ENCODE measurements at places on chromosomes 13 and 19.

DNA sequence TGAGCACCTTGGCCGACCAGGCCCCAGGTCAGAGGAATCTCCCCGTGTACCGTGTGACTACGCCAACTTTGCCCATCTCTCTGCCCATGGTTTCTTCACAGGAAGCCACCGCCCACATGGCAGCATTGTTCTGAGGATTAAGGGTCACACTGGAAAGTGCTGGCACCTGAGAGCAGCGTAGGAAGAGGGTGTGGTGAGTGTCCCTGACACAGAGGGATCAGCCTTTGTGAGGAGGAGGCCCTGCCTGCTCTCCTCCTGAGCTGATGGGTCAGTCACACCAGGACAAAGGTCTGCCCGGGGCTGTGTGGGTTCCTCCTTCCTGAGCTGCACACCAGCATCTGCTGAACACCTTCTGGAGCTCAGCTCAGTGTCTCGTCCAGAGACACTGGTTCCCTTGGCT is 32.2 kb upstream of the SLC15A1 start:
- DNase-seq: no peak

- DNase-seq: no peak
Measured at GRCh38 chr13:51262501-51263211, 40.5 kb downstream of the FAM124A start.

DNA sequence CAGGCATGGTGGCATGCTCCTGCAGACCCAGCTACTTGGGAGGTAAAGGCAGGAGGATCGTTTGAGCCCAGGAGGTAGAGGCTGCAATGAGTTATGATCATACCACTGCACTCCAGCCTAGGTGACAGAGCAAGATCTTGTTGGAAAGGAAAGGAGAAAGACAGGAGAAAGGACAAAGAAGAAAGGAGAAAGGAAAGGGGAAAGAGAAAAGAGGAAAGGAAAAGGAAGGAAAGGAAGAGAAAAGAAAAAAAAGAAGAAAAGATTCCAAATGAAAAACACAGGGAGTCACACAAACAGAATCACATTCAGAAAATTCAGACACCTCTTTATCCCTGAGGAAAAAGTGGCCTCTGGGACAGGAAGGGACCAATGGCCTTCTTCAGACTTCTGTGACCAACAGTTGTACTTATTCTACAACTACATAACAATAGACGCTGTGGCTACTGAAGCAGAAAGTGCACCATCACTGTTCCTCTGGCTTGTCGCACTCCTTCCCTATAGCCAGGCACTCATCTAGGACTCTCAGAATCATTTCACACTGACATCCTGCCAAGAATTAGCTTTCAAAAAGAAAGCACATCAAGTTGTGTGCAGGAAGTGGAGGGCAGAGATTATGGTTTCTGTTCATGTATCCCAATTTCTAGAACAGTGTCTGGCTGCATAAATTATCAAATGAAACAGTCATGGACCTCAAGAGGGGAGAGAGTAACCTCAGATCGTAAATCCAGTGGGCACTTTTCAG is 5.9 kb downstream of the MTMR6 start:
- DNase-seq: no peak

- no peak for DNase-seq
Measured at GRCh38 chr13:104565888-104566287, 1499.7 kb upstream of the SLC10A2 start.

- no peak for DNase-seq
Measured at GRCh38 chr13:92224052-92224821, 825.8 kb downstream of the GPC5 start.

DNA sequence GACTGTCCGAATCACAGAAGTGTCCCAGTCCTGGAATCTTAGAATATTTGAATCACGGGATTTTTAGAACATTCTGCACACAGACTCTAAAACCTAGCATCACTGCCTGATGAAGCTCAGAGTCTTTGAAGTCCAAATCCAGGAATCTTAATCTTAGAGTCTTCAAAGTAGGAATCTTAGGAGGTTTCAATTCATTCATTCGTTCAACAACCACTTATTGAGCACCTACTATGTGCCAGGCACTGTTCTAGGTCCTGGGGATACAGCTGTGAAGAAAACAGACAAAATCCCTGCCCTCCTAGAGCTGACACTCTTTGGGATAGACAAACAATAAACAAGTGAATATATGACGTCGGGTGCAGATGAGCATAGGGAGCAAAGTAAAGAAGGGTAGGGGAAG is 1.7 kb downstream of the RTN2 start:
- no peak for DNase-seq

- DNase-seq: no peak
Measured at GRCh38 chr13:99996381-99996973, 14.9 kb downstream of the ZIC2 start.

DNA sequence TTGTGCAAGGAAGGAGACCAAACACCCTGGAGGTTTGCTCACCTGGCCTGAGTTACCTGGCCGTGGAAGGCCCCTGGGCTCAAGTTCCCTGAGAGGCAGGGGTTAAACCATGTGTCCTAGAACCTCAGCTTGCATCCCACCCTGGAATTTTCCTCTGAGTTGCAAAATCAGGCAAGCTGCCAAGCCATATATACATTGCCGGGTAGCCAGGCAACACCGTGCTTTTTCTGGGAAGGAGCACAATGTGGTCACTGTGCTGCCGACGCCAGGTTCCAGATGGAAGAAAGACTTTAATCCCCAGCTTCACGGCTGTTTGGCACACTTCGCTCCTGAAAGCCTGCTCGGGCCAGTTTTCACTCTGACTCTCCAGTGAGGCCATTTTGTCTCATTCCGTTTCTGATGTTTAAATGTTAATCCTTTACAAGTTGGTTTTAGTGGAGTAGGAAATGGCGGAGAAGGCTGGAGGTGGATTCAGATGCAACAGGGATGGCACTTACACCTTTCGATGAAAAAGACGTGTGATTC is 60.1 kb upstream of the PEG3 start:
- DNase-seq: no peak

- no peak for DNase-seq
Measured at GRCh38 chr13:52187029-52187423, 27.6 kb upstream of the NEK3 start.

DNA sequence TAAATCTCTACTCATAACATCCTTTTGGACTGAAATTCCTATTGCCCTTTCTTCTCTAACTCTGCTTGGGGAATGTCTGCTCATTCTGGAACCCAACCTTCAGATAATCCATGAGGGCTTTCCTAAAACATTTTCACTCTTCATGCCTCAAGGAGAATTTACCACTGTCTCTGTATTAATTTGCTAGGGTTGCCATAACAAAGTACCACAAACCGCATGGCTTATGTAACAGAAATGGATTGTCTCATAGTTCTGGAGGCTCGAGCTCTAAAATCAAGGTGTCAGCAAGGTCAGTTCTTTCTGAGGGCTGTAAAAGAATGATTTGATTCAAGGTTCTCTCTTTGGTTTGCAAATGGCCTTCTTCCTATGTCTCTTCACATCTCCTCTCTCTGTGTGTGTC is 209.7 kb downstream of the LACC1 start:
- no peak for DNase-seq

DNA sequence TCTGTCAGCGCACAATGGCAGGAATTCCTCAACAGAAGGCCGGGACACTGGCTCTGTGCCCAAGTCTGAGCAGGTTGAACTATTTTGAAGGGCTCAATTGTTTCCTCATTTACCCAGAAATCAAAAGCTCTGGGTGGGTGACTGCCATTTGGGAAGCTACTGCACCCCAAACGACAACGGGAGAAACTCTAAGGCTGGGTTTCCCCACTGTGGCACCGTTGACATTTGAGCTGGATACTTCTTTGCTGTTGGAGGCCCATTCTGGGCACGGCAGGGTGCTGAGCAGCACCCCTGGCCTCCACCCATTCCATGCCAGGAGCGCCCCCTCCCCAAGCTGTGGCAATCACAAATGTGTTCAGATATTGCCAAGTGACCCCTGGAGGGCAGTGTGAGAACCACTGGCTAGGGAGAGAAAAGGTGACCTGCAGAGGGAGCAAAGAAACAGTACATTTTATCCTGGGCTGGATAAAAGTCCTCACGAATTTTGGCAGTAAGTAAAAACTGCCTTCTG is 62.5 kb downstream of the RFX2 start:
- DNase-seq: no peak

DNA sequence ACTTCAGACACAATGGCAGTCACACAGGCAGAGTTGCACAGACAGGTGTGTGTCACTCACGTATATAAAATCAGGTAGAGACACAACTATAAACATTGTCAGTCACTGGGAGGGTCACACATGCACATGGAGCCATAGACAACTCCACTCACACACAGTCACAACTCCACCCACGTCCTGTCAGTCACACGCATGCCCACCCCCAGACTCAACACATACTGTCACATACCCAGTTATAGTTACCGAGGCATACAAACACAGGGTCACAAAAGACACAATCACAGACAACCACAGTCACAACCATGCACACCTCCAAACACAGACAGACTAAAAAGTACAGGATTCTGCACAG is 1.5 kb downstream of the NUMBL start:
- DNase-seq: no peak

DNA sequence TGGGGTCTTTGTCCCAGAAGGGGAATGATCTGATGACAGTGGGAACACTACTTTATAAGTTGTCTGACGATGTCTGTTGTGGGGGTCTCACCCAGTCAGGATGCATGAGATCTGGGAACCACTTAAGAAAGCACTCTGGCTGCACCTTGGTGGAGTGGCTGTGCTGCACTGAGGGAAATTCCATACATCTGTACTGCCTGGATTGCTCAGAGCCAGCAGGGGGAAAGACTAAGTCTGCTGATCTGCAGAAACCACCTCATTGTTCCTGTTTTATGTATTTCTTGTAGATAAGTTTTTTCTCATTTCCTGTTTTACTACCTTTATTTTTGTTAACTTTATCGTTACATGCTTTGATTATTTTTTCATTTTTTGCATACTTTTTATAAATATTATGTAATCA is 27.3 kb downstream of the ZNF430 start:
- no peak for DNase-seq
